Stimulated activated effector memory CD8-positive, alpha-beta T cell treated with anti-CD3 and anti-CD28 coated beads, Interleukin-12 subunit alpha, Interleukin-12 subunit beta, amount 100 ng/mL, for 72 hours (primary cell): ENCODE measurements at places on chromosomes 5 and 9.

DNA sequence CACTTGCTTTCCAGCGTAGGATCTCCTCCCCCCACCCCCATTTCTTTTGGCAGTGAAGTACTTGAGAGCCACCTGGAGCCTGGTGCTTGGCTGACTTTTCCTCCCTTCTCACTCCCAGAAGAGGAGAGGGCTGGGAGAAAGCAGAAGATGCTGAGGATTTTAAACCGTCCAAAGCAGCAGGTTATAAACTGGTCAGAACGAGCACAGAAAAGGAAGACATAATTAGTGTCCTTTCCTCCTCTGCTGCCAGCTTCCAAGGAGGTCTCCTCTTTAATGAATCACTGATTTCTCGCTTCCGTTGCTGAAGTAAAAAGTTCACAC, 563 bp upstream of the FGF10 start:
- DNase-seq: no peak

DNA sequence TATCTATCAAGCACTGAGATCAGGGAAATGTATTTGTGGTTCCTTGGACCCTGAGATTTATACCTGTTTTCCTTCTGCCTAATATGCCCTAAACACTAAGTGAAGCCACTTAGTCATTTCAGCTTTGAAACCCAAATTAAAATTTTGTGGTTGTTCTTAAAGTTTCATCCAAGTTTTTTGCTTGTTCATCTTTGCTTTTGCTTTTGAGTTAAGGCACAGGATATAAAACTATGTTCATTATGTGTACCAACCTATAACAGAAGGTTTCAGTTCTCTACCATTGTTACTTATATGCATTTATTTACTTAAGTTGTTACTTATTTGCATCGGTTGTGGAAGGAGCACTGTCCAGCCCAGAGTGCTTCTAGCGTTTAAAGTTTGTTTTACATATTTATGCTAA, 382.3 kb downstream of the PTPRD start:
- no peak for DNase-seq

DNA sequence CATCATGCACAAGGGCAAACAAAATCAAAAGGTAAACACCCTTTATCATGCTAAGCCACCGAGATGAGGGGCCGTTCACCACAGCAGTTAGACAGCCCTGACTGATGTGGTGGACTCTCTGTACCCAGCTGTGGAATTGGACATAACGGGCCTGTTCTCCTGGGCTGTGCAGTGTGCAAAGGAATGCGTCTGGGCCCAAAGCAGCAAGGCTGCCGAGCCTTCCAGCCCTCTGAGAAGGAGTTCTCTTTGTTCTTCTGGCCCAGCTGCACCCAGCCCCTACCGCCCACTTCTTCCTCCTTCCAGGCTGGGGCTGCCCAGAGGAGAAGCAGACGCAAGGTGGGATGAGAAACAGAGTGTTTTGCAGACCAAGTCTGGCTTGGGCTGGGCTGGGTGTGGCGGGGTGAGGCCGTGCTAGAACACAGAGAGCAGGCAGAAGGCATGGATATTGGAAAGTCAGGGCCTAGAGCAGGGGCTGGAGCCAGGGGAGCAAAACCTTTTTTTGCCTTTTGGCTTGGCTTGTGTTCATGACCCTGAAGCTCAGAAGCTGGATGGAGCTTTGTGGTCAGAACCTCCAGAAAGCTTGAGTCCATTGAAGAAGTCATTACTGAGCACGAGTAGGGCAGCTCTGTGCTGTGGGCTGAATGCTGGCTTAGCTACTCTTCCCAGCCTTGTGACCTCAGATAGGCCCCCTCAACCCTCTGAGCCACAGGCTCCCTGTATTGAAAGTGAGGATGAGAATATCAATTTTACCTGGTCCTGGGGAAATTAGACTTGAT, 49.8 kb upstream of the SH3PXD2B start:
- peak; percentile 30 for DNase-seq

GRCh38 chr9:127793093-127793708, 7.4 kb downstream of the CDK9 start:
- no peak for DNase-seq

DNA sequence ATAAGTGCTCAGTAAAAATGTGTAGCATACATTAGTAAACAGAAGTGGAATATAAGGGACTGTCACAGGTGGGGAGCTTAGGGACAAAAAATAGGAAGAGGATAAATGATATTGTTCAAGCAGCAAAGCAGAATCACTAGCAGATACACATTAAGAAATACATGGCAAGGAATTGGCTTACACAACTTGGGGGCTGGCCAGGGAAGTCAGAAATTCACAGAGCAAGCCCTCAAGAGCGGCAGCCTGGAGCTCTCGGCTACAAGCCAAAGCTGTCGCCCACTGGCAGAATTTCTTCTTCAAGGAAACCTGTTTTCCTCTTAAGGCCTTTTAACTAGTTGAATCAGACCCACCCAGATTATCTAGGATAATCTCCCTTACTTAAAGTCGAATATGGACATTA, 73.0 kb upstream of the SMIM23 start:
- DNase-seq: no peak

DNA sequence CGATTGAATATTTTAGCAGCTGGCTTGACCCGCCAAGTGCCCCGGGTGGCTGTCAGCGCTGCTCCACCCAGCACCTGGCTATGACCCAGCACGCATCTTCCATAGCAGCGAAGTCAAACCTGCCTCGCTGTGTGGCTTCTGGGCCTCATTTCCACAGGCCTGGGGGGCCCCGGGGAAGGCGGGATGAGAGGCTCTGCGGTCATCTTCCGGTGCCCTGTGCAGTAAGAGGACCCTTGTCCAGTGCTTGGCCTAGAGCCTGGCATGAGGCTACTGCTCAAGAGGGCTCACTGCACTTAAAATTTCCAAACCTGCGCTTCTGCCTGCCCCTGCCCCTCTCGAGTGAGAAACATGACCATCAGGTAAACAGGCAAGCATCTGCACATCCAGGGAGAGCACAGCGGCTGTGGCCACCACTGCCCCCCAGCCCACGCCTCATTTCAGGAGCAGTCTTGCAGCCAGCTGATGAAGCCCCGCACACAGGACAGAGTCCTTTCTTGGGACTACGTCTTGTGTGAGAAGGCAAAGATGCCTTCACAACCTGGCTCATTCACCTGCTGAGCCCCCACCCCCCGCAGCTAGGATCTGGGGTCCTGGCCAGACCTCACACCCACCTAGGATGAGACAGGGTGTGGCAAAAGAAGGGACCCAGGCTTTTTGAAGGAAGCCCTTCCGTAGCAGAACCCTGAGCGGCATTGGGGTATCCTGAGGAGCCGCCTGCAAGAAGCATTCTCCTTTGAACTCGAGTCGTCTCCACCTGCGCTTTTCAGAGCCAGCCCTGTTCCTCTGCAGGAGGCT, 69.5 kb upstream of the UNC5A start:
- DNase-seq: peak; percentile 42

DNA sequence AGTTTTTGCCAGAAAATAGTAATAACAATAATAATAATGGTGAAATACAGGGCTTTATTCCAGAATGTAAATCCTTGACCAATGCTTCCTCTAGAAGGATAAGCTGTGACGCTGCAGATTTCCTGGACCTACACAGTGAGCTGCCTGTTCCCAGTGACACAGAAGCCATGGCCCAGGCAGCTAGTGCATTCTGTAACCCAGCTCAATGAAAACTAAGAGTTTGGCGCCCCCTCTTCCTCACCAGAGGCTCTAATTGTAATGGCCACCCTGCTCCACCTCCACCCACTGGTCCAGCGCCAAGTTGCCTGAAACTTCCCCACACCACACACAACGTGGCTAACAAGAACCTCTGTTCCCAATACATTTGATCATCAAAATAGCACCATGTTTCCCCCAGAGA, 248.1 kb downstream of the CETN3 start:
- no peak for DNase-seq

- DNase-seq: no peak
Observed at GRCh38 chr9:132175431-132175830, 13.6 kb downstream of the NTNG2 start.

GRCh38 chr5:39816866-39817265, 392.1 kb upstream of the DAB2 start:
- DNase-seq: no peak

DNA sequence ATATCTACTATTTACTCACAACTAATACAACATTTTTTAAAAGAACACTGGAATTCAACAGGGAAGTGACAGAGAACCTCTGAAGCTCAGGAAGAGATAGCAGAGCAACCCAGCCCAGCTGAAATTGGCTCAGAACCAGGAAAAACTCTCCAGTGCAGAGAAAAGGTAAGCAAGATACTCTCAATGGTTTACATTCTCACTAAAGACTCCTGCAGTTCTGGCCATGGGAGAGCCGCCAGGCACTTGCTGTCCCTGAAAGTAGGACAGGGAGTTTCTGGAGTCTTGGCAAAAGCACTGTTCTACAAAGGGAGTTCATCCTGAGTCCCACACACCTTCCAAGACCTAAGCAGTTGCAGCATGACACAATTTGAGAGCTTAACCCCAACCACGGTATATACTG, 330.8 kb downstream of the TRIM36 start:
- no peak for DNase-seq

GRCh38 chr9:114238472-114238871, 83.1 kb downstream of the COL27A1 start:
- DNase-seq: no peak

DNA sequence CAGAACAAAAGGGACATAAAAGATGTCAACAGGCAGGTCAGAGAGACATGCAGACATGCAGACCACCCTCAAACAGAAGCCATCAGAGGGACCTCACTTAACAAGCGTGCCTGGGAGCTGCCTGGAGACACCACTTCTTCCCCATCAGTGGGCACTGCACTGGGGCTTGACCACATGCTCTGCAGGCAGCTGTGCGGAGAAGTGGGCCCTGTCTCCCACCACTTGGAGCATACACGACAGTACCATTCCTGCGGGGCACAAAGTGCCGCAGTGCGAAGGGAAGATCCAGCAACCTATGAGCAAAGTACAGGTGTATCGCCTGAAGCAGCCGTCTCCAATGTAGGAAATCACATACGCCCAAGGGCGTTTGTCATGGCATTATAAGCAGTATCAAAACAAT, 150.5 kb upstream of the FOXD4L5 start:
- no peak for DNase-seq

- DNase-seq: no peak
Observed at GRCh38 chr5:6046296-6046967, 331.9 kb downstream of the MED10 start.

- DNase-seq: peak; percentile 88
Observed at GRCh38 chr9:126985870-126986498, 71.4 kb downstream of the RALGPS1 start.

GRCh38 chr5:64437496-64437895, 68.3 kb upstream of the RGS7BP start:
- no peak for DNase-seq

GRCh38 chr9:117413346-117414219, 1.3 kb downstream of the ASTN2 start:
- no peak for DNase-seq

- no peak for DNase-seq
Observed at GRCh38 chr5:173307695-173308094, 20.5 kb downstream of the STC2 start.

GRCh38 chr5:56692359-56693219, 122.8 kb upstream of the MAP3K1 start:
- DNase-seq: no peak

GRCh38 chr5:66440202-66440680, 156.0 kb upstream of the MAST4 start:
- peak; percentile 4 for DNase-seq

DNA sequence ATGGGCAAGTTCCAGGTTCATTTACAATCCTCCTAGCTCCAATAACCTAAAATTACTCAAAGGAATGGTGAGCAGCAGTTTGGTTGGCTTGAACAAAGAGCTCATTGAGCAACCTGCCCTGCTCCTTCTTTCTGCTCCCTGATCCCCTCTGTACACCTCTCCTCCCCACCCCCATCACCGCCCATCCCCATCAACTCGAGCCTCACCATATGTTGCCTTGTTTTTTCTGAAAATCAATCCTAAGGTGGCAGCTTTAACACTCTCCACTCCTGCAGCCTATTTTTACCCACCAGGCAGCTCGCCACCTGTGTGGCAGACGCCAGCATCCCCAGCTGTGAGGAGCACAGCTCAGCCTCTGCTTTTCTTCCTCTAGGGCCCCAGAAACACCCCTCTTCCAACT, 533.4 kb upstream of the BRINP1 start:
- DNase-seq: no peak

- DNase-seq: no peak
Observed at GRCh38 chr5:14696851-14697250, 32.3 kb downstream of the OTULIN start.

DNA sequence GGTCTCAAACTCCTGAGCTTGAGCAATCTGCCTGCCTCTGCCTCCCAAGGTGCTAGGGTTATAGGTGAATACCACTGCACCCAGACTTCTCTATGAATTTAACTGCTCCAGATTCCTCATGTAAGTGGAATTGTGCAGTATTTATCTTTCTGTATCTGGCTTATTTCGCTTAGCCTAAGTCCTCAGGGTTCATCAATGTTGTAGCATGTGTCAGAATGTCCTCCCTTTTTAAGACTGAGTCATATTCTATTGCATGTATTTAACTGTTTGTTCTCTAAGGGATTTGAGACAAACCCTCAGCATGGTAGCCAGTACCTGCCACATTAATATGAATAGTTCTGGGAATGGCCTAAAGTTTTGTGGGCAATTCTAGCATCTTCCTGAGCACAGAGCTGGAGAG, 53.9 kb upstream of the TUT7 start:
- DNase-seq: no peak
